ENCODE measurements at places on chromosomes 1 and 21. TPM values are rescaled to one million over a fixed set of nuclear protein-coding genes. Genes with fewer than 3 reads are reported as not detected.

The MYOG gene
- not detected for total RNA-seq

The PYHIN1 gene
- not detected for total RNA-seq

The TPM3 gene
- total RNA-seq: 1,214 TPM

The HES3 gene
- not detected for total RNA-seq

The SLC35F3 gene
- 0.12 TPM for total RNA-seq

The NUP210L gene
- under 0.01 TPM for total RNA-seq

The LMOD1 gene
- 19.4 TPM for total RNA-seq

The B4GALT2 gene
- total RNA-seq: 71.7 TPM

The TFAP2E gene
- total RNA-seq: 0.11 TPM

The ADORA1 gene
- total RNA-seq: 7.5 TPM

The SPRR1A gene
- not detected for total RNA-seq

The TLCD4 gene
- total RNA-seq: 0.75 TPM
